ENCODE measurements at places on chromosomes 7 and 10.

- no peak for DNase-seq
Observed at GRCh38 chr7:11485636-11486035, 346.4 kb downstream of the THSD7A start.

DNA sequence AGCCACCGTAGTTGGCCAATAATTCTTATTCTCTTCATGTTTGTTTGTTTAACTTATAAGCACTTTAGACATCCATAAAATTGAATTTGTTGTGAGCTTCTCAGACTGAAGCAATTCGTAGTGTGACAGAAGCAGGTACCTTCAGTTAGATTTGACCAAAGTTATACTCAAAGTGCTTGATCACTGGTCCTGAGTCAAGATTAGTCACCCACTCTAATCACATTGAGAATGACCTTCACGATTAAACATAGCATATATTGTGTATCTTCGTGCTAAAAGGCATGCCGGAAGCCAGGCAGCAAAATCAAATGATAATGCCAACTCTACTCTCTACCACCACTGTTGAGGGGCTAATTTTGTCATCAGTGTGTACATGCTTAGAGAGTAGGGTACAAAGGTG, 763.7 kb upstream of the MBL2 start:
- no peak for DNase-seq

DNA sequence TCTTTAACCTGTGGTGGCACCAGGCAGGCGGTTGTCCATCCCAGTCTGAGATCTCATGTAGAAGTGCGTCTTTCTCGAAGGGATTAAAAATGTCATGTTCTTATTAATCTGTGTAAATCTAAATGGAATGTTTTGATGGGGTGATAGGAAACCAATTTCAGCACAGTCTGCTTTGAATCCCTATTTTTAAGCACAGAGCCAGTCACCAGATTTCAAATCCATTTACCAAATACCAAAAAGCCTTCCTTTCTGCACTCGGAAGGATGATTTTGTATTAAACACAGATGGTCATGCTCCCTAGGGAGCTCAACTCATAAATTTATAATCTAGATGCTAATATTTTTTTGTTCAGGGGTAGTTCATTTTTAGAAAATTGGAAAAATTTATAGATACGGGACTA, 160.6 kb upstream of the AOAH start:
- no peak for DNase-seq

DNA sequence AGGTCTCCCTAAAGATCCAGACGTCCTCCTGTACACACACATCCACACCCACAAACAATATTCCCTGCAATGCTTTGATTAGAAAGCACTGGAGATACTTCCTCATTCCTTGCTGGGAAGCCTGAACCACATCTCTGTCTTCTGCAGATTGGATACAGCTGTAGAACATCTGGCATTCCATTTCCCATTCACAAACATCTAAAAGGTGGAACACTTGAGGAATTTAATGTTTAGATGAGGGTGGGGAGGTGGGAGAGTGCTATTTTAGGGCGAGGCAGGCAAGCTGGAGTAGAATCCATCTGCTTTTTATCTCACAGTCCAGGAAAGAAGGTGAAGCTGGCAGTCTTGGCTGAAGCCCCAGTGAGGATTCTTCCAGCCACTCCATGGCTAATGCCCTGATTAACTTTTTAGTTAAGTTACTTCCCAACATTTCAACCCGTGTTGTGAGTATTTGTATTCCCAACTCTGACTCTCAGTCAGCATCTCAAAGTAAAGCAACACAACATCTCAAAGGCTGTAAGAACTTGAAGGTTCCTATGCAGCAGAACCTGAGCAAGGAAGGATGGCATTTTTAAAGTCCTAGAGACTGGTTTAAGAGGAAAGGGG, 46.1 kb downstream of the CYTH3 start:
- DNase-seq: peak; percentile 78

DNA sequence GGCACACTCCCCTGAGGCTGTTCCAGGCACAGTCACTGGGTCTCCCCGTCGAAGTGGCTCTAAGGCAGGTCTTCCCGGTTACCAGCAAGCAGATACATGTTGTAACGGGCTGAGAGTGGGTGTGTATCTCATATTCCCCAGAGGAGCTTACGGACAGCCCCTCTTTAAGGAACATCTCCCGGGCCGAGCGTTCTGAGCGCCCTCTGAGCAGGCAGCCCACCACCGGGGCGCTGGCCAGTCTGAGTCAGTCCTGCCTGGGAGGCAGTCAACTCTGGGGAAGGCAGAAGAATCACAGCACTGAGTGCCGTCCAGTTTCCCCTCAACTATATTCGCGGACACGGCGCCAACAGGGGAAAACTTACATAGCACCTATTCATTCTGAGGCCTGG, 117.4 kb downstream of the LHPP start:
- DNase-seq: peak; percentile 38

DNA sequence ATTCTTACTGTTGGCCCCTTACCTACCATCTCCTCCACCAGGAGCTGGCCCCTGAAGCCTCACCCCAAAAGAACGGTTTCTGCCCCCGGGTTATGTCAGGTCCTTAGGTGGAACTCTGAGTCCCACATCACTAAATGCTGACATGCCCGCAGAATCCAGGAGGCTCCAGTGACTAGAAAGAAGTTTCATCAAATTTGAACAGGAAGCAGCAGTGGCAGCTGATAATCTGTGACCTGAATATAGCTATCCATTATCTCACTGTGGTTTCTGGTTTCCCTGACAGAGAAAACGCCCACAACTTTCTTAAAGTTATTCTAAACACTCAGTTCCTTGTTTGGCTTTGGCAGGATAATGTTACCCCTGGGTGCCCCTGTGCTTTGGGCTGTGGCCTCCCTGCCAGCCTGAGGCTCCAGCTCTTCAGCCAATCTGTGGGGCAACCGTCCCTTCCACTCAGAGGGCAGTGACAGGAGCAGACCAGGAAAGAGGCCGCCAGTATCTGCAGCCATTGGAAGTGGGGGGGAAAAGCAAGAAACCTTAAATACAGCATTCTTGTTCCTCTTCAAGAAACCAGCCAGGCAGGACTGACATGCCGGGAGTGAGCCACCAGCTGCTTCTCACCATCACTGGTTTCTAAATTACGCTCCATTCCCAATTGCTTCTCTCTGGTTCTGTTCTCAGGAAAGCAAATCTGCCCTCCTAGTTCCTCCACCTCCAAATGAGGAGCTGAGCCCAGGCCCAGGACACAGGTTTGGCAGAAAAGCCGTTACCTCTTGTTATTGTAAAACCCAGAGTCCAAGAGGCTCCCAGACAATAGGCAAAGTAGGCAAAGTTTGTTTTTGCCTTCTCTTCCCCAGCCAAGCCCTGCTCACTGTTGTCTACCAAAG, 41.2 kb upstream of the VCL start:
- DNase-seq: peak; percentile 75

- no peak for DNase-seq
Observed at GRCh38 chr7:183496-184292, 8.7 kb upstream of the FAM20C start.

DNA sequence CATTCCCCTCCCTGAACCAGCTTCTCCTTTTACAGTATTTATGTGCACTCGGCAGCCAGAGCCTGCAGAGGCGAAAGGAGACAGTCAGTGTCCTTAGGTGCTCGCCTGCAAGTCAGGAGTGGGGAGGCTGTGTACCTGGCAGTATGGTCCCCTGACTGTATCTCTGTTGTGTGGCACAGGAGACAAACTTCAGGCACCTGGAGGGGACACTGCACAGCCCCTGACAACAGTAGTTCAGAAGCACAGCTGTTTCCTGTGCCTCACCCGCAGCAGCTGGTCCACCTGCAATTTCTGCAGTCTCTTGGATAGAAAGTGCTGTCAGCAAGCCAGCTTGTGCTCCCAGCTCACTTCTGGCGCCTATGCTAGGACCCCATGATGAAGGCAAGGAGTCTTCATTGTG, 73.4 kb upstream of the LAMB4 start:
- peak; percentile 19 for DNase-seq

- no peak for DNase-seq
Observed at GRCh38 chr7:159329818-159330378, 185.2 kb upstream of the VIPR2 start.

DNA sequence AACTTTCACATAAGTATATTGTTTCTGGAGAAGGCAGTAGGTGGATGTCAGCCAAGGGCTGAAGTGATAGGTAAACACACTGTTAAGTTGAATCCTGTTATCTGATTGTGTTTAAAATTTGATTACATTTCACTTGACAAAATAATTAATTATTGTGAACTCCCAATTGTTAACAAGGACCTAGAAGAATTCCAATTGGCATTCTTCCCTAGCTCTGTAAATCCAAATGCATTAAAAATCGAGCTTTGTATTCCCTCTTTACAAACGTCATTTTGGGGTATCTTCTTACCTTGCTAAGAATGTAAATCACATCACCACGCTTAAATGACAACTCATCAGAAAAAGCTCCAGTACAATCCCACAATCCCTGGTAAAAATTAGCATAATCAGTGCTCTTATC, 179.9 kb downstream of the SKAP2 start:
- DNase-seq: no peak

- DNase-seq: no peak
Observed at GRCh38 chr10:77832238-77832637, 94.3 kb downstream of the DLG5 start.

DNA sequence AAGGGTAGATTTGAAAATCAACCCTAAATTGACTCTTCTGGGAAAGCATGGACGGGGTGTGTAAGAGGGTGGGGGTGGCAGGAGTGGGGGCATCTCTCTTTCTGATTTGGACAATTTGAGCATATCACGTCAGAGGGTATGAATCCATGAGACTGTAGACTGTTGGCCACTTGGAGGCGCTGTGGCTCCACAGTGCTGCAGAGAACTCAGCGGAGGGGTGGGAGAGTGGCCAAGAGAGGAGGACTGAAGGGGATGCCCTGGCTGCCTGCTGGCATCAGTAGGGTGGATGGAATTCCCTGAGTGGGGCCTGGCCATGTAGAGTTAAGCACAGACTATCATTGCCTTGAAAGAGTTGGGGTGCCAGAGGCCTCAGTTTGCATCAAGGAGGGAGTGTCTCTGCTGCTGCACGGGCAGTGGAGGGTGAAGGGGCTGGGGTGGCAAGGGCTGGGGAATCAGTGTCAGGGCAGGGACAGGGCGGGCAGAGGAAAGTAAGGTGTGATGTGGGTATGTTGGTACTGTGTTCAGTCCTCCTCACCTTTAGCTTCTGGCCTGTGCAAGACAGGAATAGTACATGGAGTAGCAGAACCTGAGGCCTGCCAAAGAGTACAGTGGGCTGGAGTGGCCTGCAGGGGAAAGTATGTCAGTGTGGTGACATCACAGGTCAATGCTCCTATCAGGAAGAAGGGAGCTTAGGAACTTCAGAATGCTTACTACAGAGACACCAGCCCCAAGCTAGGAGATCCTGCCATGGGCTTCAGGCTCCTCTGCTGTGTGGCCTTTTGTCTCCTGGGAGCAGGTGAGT, 133.5 kb upstream of the PRSS58 start:
- DNase-seq: no peak

Data from tongue (tissue), 3 donors.